ENCODE measurements at places on chromosomes 5 and 9.
A peak's percentile ranks its signal among the peaks of the same experiment; 100 is the strongest.

DNA sequence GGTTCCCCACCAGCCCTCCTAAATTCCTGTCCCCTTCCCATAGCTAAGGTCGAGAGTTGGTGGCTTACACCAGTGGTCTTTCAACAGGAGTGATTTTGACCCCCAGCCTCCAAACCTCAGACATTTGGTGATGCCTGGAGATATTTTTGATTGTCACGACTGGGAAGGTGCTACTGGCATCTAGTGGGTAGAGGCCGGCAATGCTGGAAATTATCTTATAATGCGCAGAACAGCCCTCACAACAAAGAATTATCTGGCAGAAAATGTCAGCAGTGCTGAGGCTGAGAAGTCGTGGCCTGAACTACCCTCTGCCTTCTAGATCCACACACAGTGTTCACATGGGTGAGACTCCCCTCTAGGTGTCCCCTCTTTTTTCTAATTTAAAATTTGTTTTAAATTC is 69.6 kb downstream of the IL31RA start:
- no peak overlapping the region for H3K27ac ChIP-seq
- DNase-seq = no peak
- H3K4me1 ChIP-seq = peaks cover 21% of the 10 kb centered on the region
- H3K36me3 ChIP-seq = no peaks in the 10 kb centered on the region
- H3K4me3 ChIP-seq = no peak overlapping the region

DNA sequence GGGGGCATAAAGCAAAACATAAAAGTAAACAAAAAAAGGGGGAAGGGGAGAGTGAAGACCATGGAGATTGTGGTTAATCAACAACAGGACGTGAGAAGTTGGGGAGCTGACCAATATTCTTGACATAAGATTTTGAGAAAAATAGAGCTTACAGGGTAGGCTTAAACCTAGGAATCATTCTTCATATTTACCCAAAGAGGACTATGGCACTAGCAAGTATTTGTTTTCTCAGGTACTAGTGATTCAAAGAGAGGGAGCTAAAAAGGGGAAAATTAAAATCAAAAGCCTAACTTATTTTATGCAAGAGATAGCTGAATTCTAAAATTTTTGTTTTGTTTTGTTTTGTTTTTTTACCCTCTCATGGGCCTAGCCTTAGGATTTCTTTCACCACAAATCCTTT is 427.5 kb downstream of the PIK3R1 start:
- peaks cover 17% of the 10 kb centered on the region for H3K27me3 ChIP-seq
- no peak for DNase-seq
- H3K27ac ChIP-seq = no peak overlapping the region
- H3K4me3 ChIP-seq = no peak overlapping the region
- no peaks in the 10 kb centered on the region for H3K36me3 ChIP-seq

DNA sequence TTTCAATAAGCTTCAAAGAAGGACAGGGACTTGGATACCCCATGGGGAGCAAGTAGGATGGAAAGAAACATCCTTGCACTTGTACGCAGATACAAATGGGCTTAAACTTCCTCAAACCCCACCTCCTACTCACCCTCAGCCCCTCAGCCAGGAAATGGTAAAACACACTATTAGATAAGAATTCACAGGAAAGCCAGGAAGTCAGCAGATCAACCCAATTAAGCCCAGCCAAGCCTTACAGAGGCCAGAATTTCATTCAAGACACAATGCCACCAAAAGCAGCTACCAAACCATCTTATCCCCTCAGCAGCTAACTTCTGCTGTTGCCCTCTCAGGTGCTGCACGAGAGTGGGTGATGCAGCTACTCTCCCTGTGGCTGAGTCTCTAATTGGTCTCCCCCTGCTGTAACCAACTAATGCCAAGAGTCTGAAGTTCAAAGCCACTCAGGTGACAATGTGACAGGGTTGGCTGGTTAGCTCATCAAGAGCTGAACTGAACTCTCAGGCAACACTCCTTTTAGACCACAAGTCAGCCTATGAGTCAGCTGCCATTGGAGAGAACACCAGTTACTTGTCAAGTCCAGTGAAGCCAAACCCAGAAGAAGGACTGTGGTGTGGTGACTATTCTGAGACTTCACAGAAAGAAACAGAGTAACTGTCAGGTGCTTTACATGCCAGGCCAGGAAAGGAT is 201.9 kb downstream of the ZNF608 start:
- H3K36me3 ChIP-seq = peaks cover 8% of the 10 kb centered on the region
- H3K27ac ChIP-seq = peak overlapping the region; percentile 71
- no peak overlapping the region for H3K4me3 ChIP-seq
- peaks cover 25% of the 10 kb centered on the region for H3K27me3 ChIP-seq

DNA sequence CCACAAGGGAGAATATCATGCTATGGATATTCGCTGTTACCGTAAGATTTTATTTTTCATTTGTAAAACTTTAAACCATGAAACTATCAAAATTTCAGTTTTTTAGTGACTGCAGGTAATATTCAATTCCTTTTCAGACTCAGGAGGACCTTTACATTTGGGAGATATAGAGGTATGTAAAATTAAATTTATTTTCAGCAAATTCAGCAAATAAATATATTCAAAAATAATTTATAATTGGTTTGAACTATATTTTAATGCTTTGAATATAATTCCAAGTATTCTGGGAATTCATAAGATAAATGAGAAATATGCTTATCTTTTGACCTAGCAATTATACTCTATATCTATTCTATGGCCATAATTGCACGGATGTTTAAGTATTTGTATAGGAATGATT is 7.6 kb downstream of the RFESD start:
- H3K4me1 ChIP-seq = no peaks in the 10 kb centered on the region
- peaks cover 10% of the 10 kb centered on the region for H3K36me3 ChIP-seq
- H3K27ac ChIP-seq = no peak overlapping the region
- DNase-seq = no peak
- H3K27me3 ChIP-seq = no peaks in the 10 kb centered on the region

- H3K36me3 ChIP-seq = no peaks in the 10 kb centered on the region
- peak overlapping the region; percentile 24 for H3K4me3 ChIP-seq
- H3K4me1 ChIP-seq = peaks cover 24% of the 10 kb centered on the region
- H3K27ac ChIP-seq = no peak overlapping the region
- DNase-seq = no peak
Observed at GRCh38 chr5:1883120-1883924, 597 bp upstream of the IRX4 start.

DNA sequence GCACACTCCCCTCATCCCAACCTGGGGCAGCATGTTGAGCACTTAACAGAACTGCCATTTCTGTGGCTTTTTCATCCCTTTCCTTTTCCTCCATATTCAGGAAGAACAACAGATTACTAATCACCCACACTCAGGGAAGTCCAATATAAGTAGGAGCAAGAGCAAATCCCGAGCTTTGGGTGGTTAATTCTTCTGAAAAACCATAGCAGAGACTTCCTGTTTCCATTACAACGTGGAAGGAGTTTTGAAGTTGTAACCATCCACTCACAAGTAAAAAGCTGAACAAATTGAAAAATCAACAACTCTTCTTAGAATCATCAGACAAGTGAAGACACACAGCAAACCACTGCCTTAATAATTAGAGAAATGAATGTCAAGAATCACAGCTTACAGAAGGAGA is 8.2 kb downstream of the CTSL start:
- DNase-seq = no peak
- H3K36me3 ChIP-seq = no peaks in the 10 kb centered on the region
- no peak overlapping the region for H3K4me3 ChIP-seq
- H3K4me1 ChIP-seq = no peaks in the 10 kb centered on the region
- no peak overlapping the region for H3K27ac ChIP-seq

DNA sequence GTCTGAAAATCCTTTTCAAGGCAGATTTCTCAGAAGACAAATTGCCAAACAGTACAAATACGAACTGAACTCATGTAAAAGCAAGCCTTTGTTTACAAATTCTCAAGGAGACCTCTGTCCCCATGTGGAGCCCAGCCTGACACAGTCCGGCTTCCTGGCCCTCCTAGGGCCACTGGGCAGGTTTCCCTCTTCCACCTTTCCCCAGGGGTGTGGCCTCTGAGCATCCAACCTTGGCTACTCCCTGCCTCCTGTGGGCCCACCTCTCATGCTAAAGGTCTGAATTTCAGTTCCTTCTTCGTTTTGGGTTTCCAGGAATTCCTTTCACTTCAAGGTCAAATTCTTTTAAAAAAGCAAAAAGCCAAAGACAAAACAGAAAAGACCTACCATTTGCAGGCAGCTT is 10.1 kb downstream of the DAP start:
- peaks cover 36% of the 10 kb centered on the region for H3K4me1 ChIP-seq
- H3K4me3 ChIP-seq = no peak overlapping the region
- no peak overlapping the region for H3K27ac ChIP-seq
- H3K27me3 ChIP-seq = no peaks in the 10 kb centered on the region
- DNase-seq = no peak
- H3K36me3 ChIP-seq = peaks cover 12% of the 10 kb centered on the region

- no peak overlapping the region for H3K4me3 ChIP-seq
- no peaks in the 10 kb centered on the region for H3K4me1 ChIP-seq
- no peak overlapping the region for H3K27ac ChIP-seq
Observed at GRCh38 chr5:137156180-137156579, 342.9 kb downstream of the SPOCK1 start.

DNA sequence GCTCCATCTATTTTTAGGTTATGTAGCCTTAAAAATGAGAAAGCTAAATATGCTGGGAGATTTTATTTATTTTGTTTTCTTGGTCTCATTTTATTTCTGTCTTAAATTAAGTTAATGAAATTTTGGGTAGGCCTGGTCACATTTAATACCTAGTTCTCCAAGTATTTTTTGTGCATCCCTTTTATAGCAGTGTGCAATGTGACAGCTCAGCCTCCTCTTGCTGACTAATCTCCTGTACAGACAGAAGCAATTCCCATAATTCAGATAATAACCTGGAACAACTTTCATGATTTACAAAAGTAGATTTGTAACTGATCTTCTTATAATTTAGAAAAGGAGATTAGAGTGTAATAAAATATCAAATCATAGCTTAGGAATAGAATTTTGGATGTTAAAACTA is 403.9 kb downstream of the ADGRV1 start:
- no peaks in the 10 kb centered on the region for H3K4me1 ChIP-seq
- peaks cover 16% of the 10 kb centered on the region for H3K27me3 ChIP-seq
- no peak overlapping the region for H3K27ac ChIP-seq
- no peak overlapping the region for H3K4me3 ChIP-seq
- no peak for DNase-seq

- H3K4me1 ChIP-seq = peaks cover 4% of the 10 kb centered on the region
- peak overlapping the region; percentile 21 for H3K4me3 ChIP-seq
- no peaks in the 10 kb centered on the region for H3K36me3 ChIP-seq
- peaks cover 10% of the 10 kb centered on the region for H3K27me3 ChIP-seq
- H3K27ac ChIP-seq = no peak overlapping the region
Observed at GRCh38 chr9:114989600-114990410, 59.4 kb upstream of the TNFSF8 start.

DNA sequence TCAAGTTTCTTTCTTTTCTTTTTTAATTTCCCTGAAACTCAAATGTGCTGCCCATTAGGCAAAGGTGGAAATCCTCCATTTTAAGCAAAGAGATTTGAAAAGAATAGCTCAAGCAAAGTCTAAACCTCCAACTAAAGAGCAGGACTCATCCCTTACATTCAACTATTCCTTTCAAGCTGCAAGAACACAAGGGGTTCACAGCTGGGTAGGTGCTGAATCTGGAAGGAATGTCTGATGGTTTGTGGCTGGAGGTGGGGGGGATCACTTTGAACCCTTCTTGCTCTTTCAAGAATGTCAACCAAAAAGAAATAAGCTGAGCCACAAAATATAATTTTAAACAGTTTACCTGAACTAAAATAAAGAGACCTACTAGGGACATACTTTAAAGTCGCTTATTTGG is 375.7 kb upstream of the CDH10 start:
- DNase-seq = no peak
- H3K27ac ChIP-seq = no peak overlapping the region
- H3K36me3 ChIP-seq = no peaks in the 10 kb centered on the region
- H3K4me3 ChIP-seq = no peak overlapping the region
- no peaks in the 10 kb centered on the region for H3K4me1 ChIP-seq
- H3K27me3 ChIP-seq = no peaks in the 10 kb centered on the region

DNA sequence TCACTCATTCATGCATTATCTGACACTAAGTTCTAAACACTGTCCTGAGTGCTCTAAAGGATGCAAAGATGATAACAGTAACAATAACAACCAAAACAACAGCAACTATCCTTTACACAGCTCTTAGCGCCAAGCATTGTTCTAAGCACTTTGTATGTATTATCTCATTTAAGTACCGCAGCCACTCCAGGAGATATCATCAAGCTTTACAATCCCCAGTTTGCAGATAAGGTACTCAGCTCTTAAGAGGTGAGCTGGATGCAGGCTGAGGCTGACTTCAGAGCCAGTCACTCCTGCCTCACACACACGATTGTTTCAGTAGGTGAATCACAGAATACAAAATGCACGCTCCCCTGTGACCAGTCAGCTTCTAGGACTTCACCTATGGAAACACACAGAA is 141.8 kb downstream of the PAX5 start:
- DNase-seq = no peak
- H3K4me1 ChIP-seq = peaks cover 43% of the 10 kb centered on the region
- peaks cover 25% of the 10 kb centered on the region for H3K36me3 ChIP-seq
- H3K4me3 ChIP-seq = no peak overlapping the region
- no peaks in the 10 kb centered on the region for H3K27me3 ChIP-seq
- H3K27ac ChIP-seq = no peak overlapping the region

DNA sequence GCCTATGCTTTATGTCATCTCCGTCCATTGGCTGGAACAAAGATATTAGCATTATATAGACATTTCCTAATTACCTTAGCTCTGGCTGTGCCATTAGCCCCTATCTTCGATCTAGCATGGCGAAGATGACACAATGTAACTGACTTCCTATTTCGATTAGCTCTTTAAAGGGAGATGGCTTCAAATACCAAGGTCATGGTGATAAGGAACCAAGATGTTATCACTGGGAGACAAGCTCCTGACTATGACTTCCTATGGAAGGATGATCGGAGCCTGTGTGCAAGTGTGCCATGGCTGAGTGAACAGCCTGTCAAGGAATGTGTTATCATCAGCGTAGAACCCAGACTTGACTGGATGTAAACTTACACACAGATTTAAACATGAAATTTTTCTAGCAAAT is 602.1 kb downstream of the PSAT1 start:
- H3K4me3 ChIP-seq = no peak overlapping the region
- no peak overlapping the region for H3K27ac ChIP-seq
- no peaks in the 10 kb centered on the region for H3K36me3 ChIP-seq
- H3K4me1 ChIP-seq = no peaks in the 10 kb centered on the region
- peaks cover 3% of the 10 kb centered on the region for H3K27me3 ChIP-seq

- no peak for DNase-seq
- H3K27me3 ChIP-seq = no peaks in the 10 kb centered on the region
- no peak overlapping the region for H3K4me3 ChIP-seq
Observed at GRCh38 chr5:146699138-146699537, 179.4 kb downstream of the PPP2R2B start.

- no peaks in the 10 kb centered on the region for H3K36me3 ChIP-seq
- no peaks in the 10 kb centered on the region for H3K4me1 ChIP-seq
- peaks cover 12% of the 10 kb centered on the region for H3K27me3 ChIP-seq
Observed at GRCh38 chr9:26682796-26683496, 209.7 kb downstream of the CAAP1 start.

DNA sequence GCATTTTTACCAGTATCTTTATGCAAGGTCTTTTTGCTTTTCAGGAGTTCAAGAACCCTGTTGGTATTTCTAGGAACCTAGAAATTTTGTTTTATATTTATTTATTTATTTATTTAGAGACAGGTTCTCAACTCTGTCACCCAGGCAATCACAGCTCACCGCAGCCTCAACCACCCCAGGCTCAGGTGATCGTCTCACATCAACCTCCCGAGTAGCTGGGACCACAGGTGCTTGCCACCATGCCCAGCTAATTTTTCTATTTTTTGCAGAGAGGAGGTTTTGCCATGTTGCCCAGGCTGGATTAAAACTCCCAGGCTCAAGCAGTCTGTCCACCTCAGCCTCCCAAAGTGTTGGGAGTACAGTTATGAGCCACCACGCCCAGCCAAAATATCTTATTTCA is 32.9 kb downstream of the LHX6 start:
- H3K4me1 ChIP-seq = no peaks in the 10 kb centered on the region
- peaks cover 29% of the 10 kb centered on the region for H3K27me3 ChIP-seq
- no peak overlapping the region for H3K27ac ChIP-seq
- H3K4me3 ChIP-seq = no peak overlapping the region
- no peak for DNase-seq
- H3K36me3 ChIP-seq = no peaks in the 10 kb centered on the region

All from naive B cell (primary cell).